ENCODE measurements at places on chromosomes 7 and 10.

DNA sequence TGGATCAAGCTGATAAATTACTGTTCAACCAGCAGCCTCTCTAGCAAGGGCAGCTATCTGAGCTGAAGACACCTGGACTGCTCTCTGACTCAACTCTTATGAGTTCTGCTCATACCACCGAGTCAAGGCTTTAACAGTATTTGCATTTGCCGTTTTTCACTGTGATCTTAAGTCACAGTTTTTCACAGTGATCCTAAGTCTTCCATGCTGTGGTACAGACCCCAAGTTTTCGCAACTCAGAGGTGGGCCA lies 31.3 kb downstream of the PIP4K2A start:
- no peaks in the 10 kb centered on the region for H3K36me3 ChIP-seq
- no peaks in the 10 kb centered on the region for H3K4me1 ChIP-seq
- no peak for DNase-seq

DNA sequence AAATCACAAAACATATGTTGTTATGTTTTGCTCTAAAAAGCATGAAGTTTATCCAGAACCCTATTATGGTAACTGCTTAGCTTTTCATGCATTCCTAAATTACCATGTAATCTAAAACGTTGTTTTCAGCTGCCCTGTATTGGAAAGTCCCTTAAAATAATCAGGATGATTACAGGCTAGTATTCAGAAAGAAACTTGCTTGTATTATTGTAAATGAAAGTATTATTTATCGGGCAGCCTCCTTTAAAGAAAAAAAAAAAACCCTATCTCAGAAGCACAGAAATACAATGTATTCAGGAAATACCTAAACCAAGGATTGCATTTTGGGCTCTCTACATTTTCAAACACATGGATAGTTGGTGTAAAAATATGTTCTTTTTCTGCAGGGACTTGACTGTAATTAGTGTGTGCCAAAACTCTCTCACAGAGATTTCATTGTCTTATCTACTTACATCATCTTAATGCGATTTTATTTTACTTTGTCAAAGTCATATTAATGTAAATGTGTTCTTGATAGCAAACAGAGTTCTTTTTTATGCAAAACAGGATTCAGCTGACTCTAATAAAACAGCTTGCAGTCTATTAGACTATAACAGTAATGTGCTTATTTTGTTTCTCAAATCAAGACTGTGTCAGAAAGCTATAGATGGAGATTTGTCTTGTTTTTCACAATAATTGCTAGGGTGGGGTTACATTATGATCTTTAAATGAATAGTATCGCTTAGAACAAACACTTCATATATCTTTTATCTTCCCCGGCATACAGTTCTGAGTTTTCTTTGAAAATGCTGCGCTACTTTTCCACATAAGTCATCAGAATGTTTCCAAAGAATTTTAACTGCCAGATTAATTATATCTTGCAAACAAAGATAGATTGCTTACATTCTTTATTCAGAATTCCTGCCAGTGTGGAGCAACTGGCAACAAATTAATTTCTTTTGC lies 65.3 kb upstream of the ARID5B start:
- peaks cover 2% of the 10 kb centered on the region for H3K4me1 ChIP-seq
- no peaks in the 10 kb centered on the region for H3K27me3 ChIP-seq
- H3K36me3 ChIP-seq, result no peaks in the 10 kb centered on the region
- peak overlapping the region; percentile 40 for H3K27ac ChIP-seq
- no peak overlapping the region for H3K4me3 ChIP-seq
- DNase-seq, result no peak

- peaks cover 25% of the 10 kb centered on the region for H3K4me1 ChIP-seq
- DNase-seq, result no peak
- H3K36me3 ChIP-seq, result peaks cover 37% of the 10 kb centered on the region
- peak overlapping the region; percentile 19 for H3K27ac ChIP-seq
- H3K27me3 ChIP-seq, result no peaks in the 10 kb centered on the region
These were observed 12.7 kb downstream of the TSPAN14 start for GRCh38 chr10:80466724-80467326.

DNA sequence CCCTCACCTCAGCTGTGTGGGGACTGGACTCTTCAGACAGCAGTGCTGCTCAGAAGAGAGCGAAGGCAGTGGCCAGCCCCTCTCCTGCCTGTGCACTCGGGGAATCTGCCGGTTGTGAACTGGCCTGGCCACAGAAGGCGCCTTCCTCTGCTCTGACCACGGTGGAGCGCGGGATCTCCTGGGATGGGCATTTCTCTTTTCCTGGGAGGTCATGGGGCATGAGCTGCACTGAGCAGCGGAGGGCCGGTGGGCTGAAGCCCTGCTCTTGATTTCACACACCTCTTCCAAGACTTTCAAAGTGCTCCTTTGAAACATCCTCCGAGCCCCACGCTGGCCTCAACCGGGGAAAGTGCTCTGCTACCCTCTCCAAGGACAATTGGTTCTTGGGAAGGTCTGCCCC lies 125.6 kb upstream of the FAM20C start:
- no peaks in the 10 kb centered on the region for H3K36me3 ChIP-seq
- DNase-seq, result no peak
- no peaks in the 10 kb centered on the region for H3K27me3 ChIP-seq
- no peaks in the 10 kb centered on the region for H3K4me1 ChIP-seq
- H3K4me3 ChIP-seq, result no peak overlapping the region
- H3K27ac ChIP-seq, result no peak overlapping the region

DNA sequence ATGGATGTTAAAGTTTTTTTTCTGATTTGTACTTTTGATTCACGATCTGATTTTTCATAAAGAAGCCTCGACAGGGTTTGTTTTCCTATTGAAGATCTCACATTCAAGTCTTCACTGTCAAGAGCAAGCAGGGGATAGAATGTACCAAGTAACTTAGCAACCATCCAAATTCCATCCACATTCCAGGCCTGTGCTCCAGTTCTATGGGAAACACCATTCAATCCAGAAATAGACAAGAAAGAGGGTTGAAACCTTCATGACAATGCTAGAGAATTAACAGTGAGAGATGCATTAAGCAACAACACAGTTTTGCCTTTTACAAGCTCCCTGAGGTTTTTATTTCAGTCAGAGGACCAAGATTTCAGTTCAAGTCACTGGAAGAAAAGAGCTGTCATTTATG lies 300.2 kb downstream of the NEBL start:
- DNase-seq, result no peak
- no peaks in the 10 kb centered on the region for H3K36me3 ChIP-seq
- no peaks in the 10 kb centered on the region for H3K27me3 ChIP-seq

DNA sequence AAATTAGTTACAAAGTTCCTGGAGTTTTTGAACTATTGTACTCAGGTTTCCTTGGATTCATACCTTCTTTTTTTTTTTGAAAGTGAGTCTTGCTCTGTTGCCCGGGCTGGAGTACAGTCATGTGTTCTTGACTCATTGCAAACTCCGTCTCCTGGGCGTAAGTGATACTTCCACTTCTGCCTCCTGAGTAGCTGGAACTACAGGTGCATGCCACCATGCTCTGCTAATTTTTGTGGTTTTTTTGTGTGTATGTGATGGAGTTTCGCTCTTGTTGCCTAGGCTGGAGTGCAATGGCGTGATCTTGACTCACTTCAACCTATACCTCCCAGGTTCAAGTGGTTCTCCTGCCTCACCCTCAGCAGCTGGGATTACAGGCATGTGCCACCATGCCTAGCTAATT lies 22.3 kb downstream of the MCM10 start:
- no peak overlapping the region for H3K4me3 ChIP-seq
- no peaks in the 10 kb centered on the region for H3K27me3 ChIP-seq

GRCh38 chr7:140358024-140358411 lies 40.3 kb downstream of the SLC37A3 start:
- H3K36me3 ChIP-seq, result peaks cover 44% of the 10 kb centered on the region
- H3K4me3 ChIP-seq, result no peak overlapping the region
- DNase-seq, result no peak
- no peak overlapping the region for H3K27ac ChIP-seq
- H3K27me3 ChIP-seq, result no peaks in the 10 kb centered on the region
- no peaks in the 10 kb centered on the region for H3K4me1 ChIP-seq

- H3K4me3 ChIP-seq, result no peak overlapping the region
- peaks cover 29% of the 10 kb centered on the region for H3K27me3 ChIP-seq
- no peaks in the 10 kb centered on the region for H3K36me3 ChIP-seq
- H3K27ac ChIP-seq, result no peak overlapping the region
These were observed 151.0 kb upstream of the AHR start for GRCh38 chr7:17147409-17147808.
